ENCODE measurements at places on chromosomes 5 and 9.

- DNase-seq: no peak
These were observed 706.0 kb upstream of the GRAMD2B start for GRCh38 chr5:125717209-125717608.

DNA sequence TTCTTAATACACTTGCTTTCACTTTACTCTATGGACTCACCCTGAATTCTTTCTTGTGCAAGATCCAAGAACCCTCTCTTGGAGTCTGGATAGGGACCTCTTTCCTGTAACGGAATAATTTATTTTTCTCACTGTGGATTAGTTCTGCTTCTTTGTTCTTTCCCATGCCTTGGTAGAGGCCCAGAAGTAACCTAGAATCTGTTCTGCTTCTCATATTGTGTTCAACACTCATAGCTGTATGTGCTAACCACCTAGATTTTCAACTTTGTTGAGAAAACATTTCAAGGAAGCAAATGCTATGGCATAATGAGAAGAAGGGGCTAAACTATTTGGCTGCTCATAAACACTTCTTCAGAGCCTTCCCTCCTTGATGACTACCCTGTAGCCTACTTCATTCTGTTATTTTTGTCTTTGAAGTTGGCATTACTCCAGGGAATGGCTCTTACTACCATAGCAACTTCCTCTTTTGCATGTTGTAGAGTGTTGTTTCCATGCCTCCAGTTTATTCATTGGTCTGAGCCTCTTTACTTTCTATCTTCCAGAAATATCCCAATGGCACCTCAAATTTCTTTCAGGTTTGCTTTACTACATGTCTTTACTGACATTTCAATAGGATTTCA is 74.3 kb downstream of the KIAA0825 start:
- DNase-seq: no peak

DNA sequence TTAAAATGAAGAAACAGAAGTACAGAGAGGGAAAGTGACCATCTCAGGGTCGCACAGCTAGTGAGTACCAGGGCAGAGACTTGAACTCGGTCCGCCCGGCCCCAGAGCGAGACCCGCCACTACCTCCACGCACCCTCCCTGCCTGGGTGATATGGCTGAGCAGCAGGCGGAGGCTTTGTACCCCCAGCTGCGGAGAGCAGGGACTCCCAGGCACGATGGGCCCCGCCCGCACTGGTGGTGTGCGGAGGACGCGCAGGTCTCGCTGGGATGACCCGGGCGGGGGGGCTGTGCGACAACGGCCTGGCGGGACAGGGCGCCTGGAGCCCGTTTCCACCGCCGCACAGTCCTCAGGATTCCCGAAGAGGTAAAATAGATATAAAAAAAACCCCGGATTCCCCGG is 64.7 kb upstream of the LARP1 start:
- no peak for DNase-seq

GRCh38 chr5:122576256-122577016 is 198.4 kb upstream of the SNX2 start:
- no peak for DNase-seq

- no peak for DNase-seq
These were observed 100.8 kb downstream of the WDR41 start for GRCh38 chr5:77391240-77391765.

- no peak for DNase-seq
These were observed 188.8 kb upstream of the PAPPA start for GRCh38 chr9:115964710-115965347.

DNA sequence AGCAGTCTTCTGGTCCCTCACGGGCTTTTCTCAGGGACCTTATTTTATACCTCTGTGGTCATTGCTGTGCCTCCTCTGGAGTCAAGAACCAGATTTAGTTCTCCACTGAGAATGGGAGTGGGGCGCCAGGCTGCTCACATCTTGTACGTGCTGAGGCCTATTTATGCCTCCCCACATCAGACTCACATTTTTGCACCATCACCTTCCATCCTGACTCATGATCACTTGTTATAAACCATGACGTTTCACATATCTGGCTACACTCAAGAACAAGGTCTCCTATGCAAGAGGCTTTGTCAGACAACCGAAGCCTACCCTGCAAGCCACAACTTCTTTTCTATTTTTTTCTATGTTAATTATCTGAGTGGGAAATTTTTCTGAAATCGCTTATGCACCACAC is 10.7 kb downstream of the PRUNE2 start:
- DNase-seq: no peak

DNA sequence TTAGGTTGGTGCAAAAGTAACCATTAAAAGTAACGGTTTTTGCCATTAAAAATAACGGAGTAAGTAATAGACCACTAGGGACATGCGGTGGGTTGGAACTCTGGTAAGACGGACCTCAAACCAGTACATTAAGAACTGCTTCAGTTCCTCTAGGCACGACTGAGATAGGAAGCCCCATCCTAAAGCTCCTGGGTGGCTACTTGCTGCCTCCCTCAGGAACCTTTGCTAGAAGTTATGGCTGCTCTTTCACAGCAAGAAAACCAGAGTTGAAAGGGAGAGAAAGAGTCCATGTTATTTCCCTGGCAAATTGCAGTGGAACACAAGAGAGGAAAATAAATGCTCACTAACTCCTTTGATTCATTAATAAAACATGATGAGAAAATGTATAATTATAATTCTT is 47.6 kb downstream of the MCTP1 start:
- no peak for DNase-seq

GRCh38 chr5:173671121-173671949 is 54.9 kb upstream of the BOD1 start:
- no peak for DNase-seq

DNA sequence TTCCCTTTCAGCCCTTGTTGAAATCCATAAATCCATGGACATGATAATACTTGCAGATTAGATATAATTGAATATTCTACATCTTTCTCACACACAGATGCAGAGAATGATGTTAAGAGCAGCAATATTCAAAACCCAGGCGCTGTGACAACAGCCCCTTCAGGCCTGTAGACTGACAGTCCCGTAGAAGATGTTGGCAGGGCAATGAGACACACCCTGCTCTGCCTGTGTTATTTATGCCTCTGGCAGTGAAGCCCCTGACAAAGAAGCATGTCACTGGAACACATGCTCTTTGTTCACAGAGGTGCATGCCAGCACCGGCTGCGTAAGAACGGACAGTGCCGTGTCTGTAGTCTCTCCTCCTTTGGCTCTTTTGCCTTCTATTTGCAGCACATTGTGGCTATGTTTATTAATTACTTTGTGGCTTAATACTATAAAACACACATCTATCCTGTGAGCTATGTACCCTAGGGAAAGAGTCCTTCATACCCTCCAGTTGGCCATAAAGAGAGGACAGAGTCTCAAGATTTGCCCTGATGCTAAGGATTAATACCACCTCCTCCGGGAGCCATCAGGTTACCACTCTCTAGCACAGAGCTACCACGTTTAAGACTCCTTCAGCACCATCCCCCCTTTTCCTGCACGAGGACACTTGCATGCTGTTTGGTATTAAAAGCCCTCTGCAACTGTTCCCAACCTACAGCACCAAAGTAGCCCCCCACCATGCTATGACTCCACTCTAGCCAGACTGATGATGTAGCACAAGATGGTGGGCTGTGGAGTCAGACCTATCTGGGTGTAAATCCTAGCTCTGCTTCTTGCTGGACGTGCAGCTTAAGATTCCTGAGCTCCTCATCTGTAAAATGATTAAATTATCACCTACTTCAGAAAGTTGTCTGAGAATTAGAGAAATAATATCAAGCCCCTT is 2.0 kb upstream of the ANP32B start:
- DNase-seq: no peak

GRCh38 chr5:2147504-2148311 is 265.0 kb upstream of the IRX4 start:
- DNase-seq: no peak

GRCh38 chr5:174311531-174312269 is 266.2 kb downstream of the NSG2 start:
- no peak for DNase-seq

DNA sequence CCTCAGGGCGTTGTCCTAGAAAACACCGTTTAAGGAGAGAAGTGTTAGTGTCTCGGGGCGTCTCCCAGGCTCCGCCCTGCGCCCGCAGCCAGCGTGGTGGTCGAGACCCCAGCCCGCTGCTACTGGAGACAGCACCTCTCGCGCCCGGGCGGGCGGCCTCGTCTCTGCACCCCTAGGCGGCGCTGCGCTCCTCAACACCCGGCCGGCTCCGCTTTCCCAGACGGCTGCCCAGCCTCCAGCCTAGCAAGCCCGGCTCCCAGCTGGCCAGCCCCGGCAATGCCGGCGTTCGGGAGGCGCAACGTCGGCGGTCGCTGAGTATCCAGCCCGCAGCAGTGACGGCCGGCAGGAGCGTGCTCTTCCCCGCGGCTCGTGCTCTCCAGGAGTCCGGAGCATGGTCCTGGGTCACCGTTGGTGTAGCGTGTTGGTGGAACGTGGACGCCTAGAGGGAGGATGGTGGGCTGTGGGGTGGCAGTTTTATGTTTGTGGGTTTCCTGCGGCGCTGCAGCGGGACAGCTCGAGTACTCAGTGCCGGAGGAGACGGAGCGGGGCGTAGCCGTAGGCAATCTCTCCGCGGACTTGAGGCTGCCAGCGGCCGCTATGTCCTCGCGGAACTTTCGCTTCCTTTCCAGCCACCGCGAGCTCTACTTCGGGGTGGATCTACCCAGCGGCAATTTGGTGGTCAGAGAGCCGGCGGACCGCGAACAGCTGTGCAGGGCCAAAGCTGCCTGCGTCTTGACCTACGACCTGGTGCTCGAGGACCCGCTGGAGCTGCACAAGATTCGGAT is 536 bp downstream of the PCDHAC1 start:
- DNase-seq: no peak

DNA sequence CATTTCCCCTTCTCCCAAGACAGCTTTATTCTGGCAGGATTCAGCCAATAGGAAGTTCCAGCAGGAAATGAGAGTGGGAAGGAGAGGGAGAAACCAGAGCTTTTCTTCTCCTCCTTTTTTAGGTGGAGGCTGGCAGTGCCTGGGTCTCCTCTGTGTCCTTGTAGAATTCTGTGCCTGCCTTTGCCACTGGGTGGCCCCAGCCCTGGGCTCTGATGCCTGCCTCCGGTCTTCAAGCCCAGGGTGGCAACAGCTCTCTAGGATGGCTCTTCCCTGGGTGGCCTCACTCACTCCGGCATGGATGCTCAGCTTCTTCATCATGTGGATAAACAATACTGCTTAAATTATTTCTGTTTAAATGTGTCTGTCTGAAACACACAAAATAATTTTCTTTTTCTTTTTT is 694.8 kb downstream of the SEMA5A start:
- no peak for DNase-seq

All from T-helper 1 cell (primary cell).